ENCODE measurements at places on chromosomes 7 and 10. TPM values are rescaled to one million over a fixed set of nuclear protein-coding genes. Genes with fewer than 3 reads are reported as not detected.

GRCh38 chr7:88204525-88205110, 15.2 kb downstream of the SRI start:
- no peak for DNase-seq

Gene IGFBP3
- 1.0 TPM for total RNA-seq

DNA sequence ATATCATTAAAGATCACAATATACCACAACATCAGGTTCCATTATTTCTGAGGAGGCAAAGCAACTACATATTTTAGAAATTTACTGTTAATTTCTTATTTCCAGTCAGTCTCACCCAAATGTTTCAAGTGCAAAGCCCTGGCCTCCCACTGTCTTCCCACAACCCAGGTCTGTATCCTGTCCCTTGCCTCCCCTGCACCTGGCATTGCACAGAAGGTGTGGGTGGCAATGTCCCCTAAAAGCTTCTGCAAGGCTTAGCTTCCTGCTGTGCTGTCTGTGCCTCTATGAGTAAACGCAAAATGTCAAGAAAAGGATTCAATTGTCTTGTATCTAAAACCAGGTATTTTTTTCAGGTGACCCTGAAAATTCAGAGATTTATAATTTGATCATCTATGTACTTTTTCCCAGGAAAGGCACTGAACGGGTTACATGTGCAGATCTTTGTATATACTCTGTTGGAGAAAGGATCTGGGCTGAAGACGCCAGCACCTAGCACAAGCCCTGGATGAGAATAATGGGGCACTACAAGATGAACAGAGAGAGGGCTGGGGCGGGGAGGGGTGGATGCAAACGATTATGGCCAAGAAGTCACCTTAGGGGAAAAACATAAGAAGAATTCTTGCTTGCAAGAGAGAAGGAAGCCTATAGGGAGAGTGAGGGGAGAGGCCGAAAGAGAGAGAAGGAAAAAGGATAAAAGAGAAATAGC, 3.1 kb upstream of the ANTXRL start:
- no peak for DNase-seq

- DNase-seq: no peak
These were observed 43.3 kb upstream of the ITGA8 start for GRCh38 chr10:15763006-15763405.

Gene HIPK2
- 17.0 TPM for total RNA-seq

GRCh38 chr10:73413528-73414229, at the start of gene ANXA7:
Gene ANXA7 (minus strand): TSS chr10:73414058. CDS start chr10:73400856, 13,202 bp downstream.
- DNase-seq: peak; percentile 96

- DNase-seq: no peak
These were observed 30.0 kb downstream of the SFXN4 start for GRCh38 chr10:119135513-119135881.

- DNase-seq: no peak
These were observed 52.0 kb downstream of the SIRT1 start for GRCh38 chr10:67936416-67936815.

GRCh38 chr10:63579371-63580014, 58.3 kb downstream of the REEP3 start:
- DNase-seq: no peak

DNA sequence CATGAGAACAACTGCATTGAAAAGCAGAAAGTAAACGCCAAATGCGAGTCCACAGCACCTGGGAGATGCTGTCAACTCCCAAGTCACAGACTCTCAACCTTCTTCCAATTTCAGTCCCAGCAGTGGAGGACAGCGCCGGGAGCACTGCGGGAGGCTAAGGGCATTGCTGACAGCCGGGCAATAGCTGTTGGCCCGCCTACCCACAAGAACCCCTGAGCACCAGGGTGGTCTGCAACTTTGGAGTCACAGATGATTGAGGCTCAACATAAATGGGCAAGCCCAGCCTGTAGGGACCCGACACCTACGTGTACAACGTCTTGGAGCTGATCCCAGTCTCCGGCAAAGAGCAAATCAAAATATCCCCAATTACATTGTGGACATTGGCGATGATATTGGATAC, 262.9 kb downstream of the TCERG1L start:
- no peak for DNase-seq

Gene COBL
- not detected for total RNA-seq

Gene CFAP58
- 0.47 TPM for total RNA-seq

DNA sequence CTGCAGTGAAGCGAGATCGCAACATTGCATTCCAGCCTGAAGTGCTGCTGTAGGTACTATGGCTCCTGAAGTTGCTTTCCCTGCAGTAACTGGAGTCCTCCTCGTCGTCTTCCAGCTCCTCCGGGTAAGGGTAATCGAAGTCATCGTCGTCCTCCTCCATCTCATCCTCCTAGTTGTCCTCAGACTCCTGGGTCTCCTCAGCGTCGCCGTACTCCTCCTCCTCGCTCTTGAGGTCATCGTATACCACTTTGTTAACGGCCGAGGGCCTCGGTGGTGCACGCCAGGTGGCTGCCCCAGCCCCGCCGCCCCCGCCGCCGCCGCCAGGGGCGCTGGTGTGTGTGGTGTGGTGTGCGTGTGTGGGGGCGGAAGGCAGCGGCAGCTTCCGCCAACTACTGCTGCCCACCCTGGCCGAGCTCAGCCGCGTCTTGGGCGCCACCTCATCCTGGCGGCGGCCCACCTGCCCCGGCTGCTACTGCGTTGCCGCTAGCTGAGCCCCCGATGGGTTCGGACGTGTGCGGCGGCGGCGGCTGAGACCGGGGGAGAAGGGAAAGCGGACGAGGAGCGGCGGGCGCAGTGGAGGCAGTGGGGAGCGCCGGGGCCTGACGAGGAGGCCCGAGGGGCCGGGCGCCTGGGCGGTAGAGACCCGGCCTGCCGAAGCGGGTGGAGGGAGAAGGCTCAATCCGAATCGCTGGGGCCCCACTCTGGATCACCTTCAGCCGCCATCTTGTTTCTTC, 11.8 kb upstream of the ACBD5 start:
- DNase-seq: peak; percentile 77

DNA sequence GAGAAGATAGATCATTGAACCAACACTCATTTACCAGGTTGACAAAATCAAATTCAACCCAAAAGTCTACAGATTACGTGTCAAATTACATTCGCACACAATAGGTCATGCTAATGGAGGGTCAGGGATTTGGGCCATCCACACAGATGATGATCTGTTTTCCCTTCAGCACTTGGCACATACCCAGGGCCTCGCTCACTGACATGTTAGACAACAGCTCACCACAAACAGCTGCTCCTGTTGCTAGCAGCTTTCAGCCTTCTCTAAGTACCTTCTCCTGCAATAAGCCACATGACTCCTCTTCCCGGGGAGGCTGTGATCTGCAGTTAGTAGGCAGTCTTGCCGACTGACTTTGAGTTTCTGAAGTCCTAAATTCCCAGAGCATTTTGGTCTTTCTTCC, 18.4 kb downstream of the NKX2-3 start:
- no peak for DNase-seq

DNA sequence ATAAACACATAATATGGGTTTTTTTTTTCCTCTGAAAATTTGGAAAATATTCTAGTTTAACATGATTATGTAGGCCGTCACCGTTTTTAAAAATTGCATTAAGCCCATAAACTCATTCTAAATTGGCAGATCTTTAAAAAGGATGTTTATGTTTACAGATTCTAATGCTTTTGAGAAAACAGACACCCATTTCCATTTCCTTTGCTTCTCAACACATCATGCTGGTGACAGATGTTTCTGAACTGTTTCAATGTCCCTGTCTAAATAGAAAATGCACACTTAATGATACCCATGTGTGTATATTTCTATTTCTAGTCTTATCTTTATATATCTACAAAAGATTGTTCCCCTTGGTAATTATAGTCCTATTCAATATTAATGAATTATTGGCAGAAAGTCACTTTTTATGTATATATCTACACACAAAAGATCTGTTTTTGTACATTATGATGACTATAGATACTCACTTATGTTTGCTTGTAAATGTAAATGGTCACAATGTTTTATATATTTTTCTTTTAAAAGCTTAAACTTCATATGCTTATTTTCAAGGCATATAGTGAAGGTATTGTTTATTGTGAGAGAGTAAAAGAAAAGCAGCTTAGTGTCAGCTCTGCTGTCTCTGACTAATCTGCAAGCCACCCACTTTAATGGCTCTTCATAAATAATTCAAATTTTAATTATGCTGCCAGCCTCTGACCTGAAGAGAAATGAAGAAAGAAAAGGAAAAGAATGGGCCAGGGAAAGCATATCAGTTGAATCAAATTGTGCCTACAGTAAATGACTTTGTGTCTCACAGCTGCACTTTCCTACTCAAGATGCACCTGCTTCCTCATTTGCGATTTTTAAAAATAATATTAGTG, 179.4 kb downstream of the CACNA2D1 start:
- DNase-seq: no peak

DNA sequence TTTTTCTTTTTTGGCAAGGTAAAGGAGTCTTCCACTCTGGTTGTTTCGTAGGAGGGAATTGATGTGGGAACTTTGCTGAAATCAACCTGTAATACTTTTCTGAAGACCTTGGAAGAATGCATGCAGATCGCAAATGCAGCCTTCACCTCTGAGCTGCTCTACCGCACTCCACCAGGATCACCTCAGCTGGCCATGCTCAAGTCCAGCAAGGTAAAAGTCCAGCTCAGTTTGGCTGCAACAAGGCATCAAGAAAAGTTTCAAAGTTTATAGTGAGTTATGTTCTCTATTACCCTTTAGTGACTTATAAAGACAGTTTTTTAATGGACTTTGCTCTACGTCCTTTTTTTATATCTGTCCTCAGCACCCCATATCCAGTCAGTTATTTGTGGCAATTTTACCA, 21.0 kb downstream of the PLEKHA8 start:
- DNase-seq: no peak

DNA sequence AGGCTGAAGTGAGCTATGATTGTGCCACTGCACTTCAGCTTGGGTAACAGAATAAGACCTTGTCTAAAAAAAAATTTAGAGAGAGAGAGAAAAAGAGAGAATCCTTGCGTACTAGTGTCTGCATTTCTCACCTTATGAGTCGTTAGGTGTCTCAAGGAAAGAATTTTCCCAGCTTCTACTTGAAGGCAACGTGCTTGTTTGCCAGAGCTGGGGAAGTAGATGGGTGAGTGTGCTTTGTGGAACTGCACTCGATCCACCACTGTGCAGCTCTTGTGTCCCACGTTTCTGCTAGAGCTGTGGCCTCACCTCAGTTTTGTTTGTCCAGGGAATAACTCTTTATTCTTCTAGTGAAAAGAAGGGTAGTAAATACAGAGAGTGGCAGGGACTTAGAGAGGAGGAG, 38.9 kb downstream of the HDAC9 start:
- no peak for DNase-seq

DNA sequence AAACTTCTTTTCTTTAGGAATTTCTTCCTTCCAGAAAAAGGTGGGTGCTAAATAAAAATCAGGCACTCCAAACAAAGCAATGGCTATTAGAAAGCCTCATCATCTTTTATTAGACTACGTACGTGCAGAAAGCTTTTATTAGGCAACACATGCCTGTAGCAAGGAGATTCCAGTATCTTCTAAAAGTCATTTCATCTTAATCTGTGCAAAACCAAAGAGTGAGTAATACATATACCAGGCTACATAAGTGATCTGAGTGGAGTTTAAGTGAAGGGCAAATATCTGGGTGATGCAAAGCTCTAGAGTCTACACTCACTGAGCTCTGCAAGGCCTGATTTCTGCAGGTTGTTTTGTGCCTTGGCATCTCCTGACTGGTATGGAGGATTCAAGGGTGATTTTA, 231.7 kb downstream of the ELMO1 start:
- DNase-seq: no peak

Gene MYH16
- total RNA-seq: not detected

Gene TRIM56
- total RNA-seq: 67.9 TPM

DNA sequence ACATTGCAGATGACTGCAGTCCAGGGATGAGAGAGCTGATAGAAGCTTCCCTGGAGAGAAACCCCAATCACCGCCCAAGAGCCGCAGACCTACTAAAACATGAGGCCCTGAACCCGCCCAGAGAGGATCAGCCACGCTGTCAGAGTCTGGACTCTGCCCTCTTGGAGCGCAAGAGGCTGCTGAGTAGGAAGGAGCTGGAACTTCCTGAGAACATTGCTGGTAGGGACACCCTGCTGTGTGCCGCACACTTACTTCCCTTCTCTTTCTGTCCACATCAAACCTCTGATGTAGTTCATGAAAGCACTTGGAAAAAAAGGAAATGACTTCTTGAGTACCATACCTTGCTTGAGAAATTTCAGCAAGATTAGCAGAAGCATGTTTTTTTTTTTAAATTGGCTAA, 25.3 kb downstream of the MAP3K8 start:
- no peak for DNase-seq

DNA sequence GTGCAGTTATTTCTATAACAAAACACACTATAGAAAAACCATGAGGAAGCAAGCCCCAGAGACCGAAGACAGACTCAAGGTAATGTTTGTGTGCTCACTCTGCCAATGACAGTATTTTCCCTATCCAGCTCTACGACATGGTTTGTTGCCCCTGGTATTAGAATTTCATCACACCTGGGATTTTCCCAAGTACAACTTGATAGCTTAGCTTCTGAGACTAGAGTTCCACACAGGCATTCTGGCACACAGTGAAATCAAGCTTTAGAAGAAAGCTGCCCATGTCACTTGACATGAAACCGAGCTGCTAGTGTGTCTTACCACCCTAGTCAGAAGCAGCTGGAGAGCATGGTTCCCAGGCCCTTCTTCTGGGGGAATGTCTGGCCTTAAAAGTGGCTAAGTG, 44.1 kb upstream of the AKR1E2 start:
- DNase-seq: no peak

DNA sequence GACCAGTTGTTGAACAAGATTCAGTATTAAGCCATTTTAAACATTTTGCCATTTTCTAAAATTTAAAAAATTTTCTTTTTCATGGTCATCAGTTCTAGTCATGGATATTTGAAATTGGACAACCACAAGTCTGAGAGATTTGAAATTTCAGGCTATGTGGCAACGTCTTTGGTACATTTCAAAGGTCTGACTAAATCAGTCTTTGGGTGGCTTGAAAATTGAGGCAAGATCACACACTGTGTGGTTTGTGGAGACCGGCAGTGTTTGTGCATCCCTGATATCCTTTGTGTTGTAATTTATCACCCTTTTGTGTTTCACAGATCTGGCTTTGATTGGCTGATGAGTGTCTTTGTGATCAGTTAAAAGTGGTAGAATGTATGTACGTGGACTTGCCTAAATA, 35.7 kb downstream of the CCAR1 start:
- no peak for DNase-seq

- no peak for DNase-seq
These were observed 40.9 kb upstream of the ANLN start for GRCh38 chr7:36348771-36349170.

Gene PRKG1
- not detected for total RNA-seq

GRCh38 chr7:50589364-50589763, 24.2 kb upstream of the DDC start:
- DNase-seq: no peak

- DNase-seq: no peak
These were observed 32.2 kb downstream of the PLXDC2 start for GRCh38 chr10:19848226-19848985.

Gene STEAP4
- total RNA-seq: not detected

DNA sequence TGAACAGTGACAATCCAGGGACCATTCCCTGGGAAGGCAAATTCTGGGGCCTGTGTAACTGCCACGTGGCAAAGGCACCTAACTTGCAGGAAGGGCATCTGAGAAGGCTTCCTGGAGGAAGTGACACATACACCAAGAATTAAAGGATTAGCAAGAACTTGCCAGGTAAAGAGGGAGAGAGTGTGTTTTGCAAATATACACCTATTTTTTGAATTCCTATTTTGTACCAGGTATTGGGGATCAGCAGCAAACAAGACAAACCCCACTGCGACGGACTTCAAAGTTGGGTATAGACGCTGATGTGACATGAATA, 206.5 kb upstream of the ZMIZ1 start:
- DNase-seq: no peak

All from activated CD8-positive, alpha-beta T cell treated with anti-CD3 and anti-CD28 coated beads, Interleukin-2, amount 10 ng/mL, durations not matched to agents 7 days and 5 days (primary cell).